ENCODE measurements at places on chromosomes 3 and 15. TPM values are rescaled to one million over a fixed set of nuclear protein-coding genes. Genes with fewer than 3 reads are reported as not detected.

MYEF2 gene
- total RNA-seq: 7.6 TPM

FHIT gene
- total RNA-seq: 3.8 TPM

CMTM6 gene
- 82.9 TPM for total RNA-seq

ACKR4 gene
- 1.3 TPM for total RNA-seq

ECE2 gene
- not detected for total RNA-seq

GOLGA6D gene
- not detected for total RNA-seq

DHFR2 gene
- total RNA-seq: 6.2 TPM

ITPKA gene
- 0.15 TPM for total RNA-seq

TCAIM gene
- 21.6 TPM for total RNA-seq

RLBP1 gene
- 0.73 TPM for total RNA-seq

STAB1 gene
- under 0.01 TPM for total RNA-seq

NRROS gene
- 14.5 TPM for total RNA-seq

UROC1 gene
- not detected for total RNA-seq

ST8SIA2 gene
- total RNA-seq: 1.00 TPM

USP50 gene
- total RNA-seq: not detected

MRPL46 gene
- total RNA-seq: 26.4 TPM

NEK10 gene
- total RNA-seq: 1.3 TPM

MYO1E gene
- total RNA-seq: 157 TPM

KBTBD13 gene
- total RNA-seq: not detected

GTF2A2 gene
- 54.0 TPM for total RNA-seq

MTHFS gene
- total RNA-seq: 26.9 TPM

SATB1 gene
- 4.0 TPM for total RNA-seq

PLSCR2 gene
- not detected for total RNA-seq

PPP2R3A gene
- total RNA-seq: 26.8 TPM

All from melanocyte of skin (primary cell).